ENCODE measurements at places on chromosomes 12 and 14.

DNA sequence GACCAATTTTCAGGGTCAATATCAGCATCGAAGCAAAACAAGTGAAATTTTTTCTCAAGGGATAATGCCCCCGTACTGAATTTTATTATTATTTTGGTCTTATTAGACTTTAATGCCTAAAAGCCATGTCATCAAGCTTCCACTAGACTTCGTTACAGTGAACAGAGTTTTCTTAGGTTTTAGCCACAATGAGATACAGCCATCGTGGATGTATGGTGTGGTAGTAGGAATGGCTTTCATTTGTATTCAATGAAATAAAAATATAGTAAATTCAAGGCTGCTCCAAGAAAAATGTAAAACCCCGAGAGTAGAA, 11.7 kb downstream of the TAOK3 start:
- no peak for DNase-seq

DNA sequence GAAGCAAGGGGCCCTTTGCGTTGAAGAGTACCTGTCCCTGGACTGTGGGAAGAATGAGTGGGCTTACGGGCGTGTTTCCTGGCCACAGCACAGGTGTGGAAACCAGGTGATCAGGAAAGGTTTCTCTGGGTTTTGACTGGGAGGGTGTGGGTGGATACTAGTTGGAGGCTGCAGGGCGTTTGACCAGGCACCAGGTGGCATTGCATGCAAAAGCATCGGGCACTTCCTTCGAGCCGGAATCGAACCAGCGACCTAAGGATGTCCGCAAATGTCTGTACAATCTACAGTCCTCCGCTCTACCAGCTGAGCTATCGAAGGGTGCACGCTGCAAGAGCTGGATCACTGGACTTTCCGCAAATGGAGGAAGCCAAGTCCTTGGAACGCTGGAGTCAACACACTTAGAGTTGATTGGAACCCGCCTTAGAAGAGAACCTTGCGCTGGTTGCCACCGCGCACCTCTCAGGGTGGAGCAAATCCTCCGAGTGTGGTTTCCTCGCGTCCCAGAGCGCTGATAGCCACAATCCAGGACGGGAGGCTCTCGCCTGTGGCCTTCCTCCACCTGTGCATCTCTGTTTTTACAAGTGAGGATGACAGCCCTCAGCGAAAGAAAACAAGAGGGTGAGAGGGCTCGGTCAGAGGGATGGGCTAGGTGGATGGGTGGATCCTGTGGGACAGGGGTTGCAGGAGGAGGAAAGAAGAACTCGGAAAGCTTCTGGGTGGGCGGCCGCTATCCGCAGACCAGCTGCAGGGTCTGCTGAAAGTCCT, 21.2 kb upstream of the RNASE4 start:
- DNase-seq: peak; percentile 67

DNA sequence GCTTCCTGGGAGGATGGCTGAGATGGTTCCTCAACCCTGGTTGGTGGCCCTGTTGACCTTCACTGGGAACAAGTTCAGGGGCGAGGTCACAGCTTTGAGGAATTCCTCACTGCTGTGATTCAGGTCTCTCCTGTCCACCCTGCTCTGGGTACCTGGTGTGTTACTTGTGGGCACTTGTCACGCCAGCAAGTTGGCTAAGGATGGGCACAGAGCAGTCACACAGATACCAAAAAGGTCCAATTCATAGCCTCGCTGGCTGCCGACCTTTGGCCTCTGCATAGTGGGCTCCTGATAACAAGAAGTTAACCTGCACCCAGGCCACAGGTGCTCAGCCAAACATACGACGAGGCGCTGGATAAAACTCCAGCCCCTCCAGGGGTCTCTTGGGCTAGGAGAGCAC, 11.2 kb downstream of the SDS start:
- no peak for DNase-seq

DNA sequence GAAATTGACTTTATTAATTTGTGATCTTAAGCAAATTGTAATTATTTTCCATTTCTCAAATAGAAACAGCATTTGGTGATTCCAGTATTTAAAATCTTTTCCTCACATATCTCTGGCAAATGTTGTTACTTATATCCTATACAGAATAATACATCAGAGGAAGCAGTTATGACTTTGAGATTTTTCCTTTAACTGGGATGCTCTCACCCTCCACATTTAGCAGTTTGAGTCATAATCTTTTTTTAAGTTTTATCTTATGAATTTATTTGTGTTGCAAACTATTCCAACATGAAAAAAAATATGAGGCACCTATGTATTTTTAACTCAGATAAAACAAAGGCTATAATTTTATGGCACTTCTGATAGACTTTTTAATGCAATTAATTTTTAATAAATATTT, 311.8 kb downstream of the TMTC2 start:
- no peak for DNase-seq

Measured in nephron progenitor cell (in vitro differentiated cells).